ENCODE measurements at places on chromosomes 2 and 18.

DNA sequence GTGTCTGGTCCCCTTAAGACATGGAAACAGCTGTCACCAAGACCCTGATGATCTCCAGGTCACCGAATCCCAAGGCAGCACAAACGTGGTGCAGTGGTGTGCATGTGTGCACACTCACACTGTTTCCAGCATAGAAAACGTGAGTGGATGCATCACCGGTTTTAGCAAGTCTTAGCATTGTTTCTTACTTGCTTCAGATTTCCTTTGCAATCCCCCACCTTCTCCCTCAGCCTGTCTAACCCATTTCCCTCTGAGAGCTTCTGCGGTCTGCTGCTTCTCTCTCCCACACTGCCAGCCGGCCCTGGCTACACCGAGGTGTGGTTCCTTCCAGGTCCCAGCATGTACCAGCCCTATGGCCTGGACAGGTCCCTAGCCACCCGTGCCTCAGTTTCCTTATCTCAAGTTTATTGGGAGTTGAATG is 343.4 kb upstream of the HS6ST1 start:
- no peak for DNase-seq

DNA sequence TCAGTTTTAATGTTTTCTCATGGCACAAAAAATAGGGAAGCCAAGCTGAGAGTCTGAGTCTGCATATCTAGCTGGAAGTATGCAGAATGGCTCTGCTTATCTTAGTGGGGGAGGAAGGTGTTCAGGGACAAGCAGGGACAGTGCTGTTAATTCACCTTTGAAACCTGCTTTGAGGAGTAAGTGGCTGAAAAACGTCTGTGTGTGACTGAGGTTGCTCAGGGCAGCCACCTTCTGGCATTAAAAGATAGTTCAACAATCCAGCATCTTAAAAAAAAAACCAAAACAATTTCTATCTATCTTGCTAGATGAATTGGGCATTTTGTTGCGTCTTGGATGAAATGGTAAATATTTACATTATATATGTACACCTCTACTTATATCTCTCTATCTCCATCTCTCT is 2.0 kb upstream of the TRPM8 start:
- DNase-seq: peak; percentile 23

GRCh38 chr2:149709496-149710263 is 122.1 kb upstream of the MMADHC start:
- DNase-seq: no peak

DNA sequence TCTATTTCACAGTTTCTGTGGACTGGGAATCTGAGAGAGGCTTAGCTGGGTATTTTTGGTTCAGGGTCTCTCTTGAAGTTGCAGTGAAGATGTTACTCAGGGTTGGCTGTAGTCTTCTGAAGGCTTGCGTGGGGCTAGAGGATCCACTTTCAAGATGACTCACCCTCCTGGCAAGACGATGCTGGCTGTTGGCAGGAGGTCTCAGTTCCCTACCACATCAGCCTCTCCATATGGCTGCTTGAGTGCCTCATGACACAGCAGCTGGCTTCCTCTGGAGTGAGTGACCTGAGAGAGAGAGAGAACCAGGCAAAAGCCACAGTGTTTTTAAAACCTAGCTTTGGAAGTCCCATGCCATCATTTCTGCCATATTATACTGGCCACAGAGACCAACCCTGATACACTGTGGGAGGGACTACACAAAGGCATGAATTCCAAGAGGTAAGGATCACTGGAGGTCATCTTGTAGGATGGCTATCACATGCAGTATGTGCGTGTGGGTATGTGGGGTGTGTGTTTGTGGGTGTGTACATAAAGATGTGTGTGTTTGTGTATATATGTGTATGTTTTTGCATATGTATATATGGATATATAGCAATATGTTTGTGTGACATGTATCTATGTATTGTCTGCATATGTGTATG is 25.1 kb downstream of the DNPEP start:
- DNase-seq: peak; percentile 90

- DNase-seq: no peak
These were observed 52.6 kb downstream of the CXCR4 start for GRCh38 chr2:136065384-136065783.

DNA sequence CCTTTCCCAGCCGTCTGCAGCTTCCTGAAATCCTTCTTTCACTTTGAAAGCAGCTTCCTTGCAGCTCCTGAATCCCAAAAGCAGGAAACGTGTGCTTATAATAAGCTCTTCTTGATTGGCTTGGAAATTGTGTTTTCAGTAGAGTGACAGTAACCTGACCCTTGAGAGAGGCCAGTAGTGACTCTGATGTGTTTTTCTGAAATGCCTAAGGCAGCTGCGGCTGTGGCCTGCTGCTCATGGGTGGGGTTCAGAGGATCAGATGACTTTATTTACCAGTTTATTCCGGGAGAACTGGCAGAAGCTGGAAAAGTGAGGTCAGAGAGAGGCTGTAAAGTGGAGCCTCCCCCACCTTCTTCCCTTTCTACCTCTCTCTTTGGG is 31.9 kb upstream of the RPIA start:
- DNase-seq: peak; percentile 80

DNA sequence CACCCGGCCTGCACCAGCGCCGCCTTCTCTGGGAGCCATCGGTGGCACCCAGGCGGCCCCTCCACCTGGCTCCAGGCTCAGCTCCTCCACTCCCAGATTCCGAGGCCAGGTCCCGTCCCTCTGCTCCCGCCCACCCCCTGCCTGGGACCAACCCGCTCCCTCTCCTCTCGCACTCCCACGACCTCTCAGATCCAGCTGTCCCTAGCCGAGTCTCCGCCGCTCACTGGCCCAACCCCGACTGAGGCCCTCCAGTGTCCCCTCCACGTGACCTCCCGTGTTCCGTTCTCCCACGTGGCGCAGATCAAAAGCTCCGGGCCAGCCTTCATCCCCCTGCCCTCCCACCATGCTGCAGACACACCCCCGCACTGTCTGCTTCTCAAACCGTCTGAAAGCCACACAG is 14.4 kb upstream of the SALL3 start:
- DNase-seq: no peak
